H1 (cell line): ENCODE measurements at places on chromosomes 3 and 15. TPM values are rescaled to one million over a fixed set of nuclear protein-coding genes. Genes with fewer than 3 reads are reported as not detected.

DNA sequence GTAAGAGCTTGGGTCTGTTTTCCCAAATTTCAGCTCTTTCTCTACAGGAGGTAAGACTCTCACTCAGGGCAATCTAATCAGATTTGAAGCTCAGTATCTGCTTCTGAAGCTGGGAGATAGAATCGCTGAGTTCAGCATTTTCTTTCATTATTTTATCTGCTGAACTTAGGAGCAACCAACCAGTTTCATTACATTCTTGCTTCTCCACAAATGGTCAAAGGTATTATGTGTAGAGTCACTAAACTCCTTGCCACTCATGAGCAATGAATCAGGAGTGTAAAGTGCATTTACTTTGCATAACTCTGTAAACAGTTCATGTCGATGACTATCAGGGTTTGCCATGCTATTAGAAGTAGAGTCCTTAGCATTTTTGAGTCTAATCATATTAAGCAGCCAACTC is 249.4 kb downstream of the CHL1 start:
- no peak overlapping the region for H3K27ac ChIP-seq
- no peak overlapping the region for H3K4me3 ChIP-seq
- H3K4me1 ChIP-seq = peaks cover 7% of the 10 kb centered on the region; the same call in 1 of the 2 replicates

- H3K27ac ChIP-seq = no peak overlapping the region
- DNase-seq = peak; percentile 87
- no peaks in the 10 kb centered on the region for H3K36me3 ChIP-seq
- H3K4me3 ChIP-seq = no peak overlapping the region
Measured at GRCh38 chr3:126522363-126522788, 1.6 kb upstream of the CHST13 start.

The GOLGA8J gene
- total RNA-seq = not detected in 2 replicates

The LPCAT4 gene
- total RNA-seq = 69.3 and 72.4 TPM in 2 replicates

The CNTN4 gene
- total RNA-seq = 2.2 and 3.3 TPM in 2 replicates

DNA sequence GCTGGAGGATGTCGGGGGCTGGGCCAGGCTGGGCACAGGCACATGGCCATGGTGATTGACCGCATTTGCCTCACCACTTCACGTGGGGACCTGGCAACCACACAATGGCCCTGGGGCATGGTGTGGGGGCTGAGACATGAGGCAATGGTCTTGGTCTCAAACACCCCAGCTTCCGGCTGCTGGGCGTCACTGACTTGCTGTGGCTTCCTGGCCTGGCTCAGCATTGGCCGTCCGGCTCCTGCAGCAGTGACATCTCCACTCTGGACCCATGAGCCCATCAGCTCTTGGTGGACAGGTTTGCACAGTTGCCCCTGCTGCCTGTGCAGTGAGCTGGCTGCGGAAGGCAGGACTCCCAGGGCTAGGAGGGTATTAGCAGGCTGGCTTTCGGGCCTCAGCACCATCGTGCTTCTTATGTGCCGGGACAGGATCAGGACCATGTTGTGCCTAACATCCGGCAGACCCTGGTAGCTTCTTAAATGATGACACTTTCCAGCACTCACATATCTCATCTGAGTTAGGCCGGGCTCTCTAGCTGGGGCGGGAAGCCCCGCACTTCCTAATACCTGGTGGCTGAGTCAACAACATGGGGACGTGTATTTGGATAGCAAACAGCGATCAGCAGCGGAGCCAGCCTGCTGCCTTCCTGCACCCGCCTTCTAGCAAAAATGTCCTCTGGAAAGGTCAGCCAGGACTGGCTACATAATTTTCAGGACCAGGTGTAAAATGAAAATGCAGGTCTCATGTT is 34.1 kb downstream of the ZNF710 start:
- H3K27ac ChIP-seq = no peak overlapping the region
- H3K27me3 ChIP-seq = no peaks in the 10 kb centered on the region
- H3K36me3 ChIP-seq = no peaks in the 10 kb centered on the region
- peaks cover 29% of the 10 kb centered on the region; the same call in 1 of the 2 replicates for H3K4me1 ChIP-seq
- no peak for DNase-seq

DNA sequence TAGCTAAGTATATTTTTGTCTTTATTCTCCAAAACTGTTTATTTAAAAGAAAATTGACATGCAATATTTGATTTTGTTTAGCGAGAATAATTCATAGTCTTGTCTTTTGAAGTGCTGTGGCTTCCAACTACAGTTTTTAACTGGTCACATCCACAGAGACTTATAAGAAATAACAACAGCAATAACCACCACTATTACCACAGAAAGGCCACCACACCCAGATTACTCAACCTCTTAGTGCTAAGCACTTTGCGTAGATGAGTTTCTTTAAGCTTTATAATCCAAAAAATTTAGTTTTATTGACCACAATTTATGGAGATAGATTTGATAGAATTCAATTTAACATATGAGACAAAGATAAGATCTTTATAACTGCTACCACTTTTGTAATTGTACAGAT is 468.4 kb upstream of the UBE2E2 start:
- H3K4me3 ChIP-seq = no peak overlapping the region
- DNase-seq = no peak
- no peaks in the 10 kb centered on the region for H3K36me3 ChIP-seq
- no peak overlapping the region for H3K27ac ChIP-seq

- no peak overlapping the region for H3K4me3 ChIP-seq
- no peak overlapping the region for H3K27ac ChIP-seq
- DNase-seq = no peak
Measured at GRCh38 chr3:45034612-45035252, 8.6 kb downstream of the CLEC3B start.

The TMEM207 gene
- not detected in 2 replicates for total RNA-seq

- H3K4me3 ChIP-seq = no peak overlapping the region
- H3K27me3 ChIP-seq = no peaks in the 10 kb centered on the region
- H3K36me3 ChIP-seq = no peaks in the 10 kb centered on the region
- no peak for DNase-seq
- H3K4me1 ChIP-seq = no peaks in the 10 kb centered on the region
Measured at GRCh38 chr3:187978433-187979011, 175.4 kb upstream of the LPP start.

DNA sequence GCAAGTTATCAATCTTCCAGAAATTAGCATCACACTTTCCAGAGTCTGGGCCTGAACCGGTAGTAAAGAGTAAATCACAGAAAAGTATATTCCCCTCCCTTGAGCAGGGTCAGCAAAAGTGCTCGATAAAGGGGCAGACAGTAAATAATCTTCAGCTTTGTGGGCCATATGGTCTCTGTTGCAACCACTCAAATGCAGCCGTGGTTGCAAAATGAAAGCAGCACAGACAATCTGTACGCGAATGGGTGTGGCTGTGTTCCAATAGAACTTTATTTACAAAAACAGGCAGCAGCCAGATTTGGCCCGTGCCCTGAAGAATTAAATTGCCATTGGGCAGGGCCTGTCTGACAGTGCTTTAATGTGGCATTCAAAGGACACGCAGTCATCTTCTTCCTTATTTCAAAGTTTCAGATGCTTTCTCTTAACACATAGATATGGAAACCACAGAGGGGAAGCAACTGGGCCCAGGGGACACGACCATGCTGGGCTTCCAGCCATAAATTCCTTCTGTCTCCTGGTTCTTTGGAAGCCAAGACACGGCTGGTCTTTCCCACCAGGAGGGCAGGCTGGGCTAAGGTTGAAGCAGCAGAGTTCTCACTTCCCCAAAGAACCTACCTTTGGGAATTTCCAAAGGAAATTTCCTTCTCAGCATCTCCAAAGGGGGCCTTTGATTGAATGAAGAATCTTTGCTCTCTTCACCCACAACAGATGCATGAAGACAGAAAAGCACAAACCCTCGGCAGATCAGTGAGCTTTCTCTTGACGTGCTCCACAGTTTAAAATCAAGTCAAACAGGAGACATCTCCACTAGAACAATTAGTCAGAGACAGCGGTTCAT is 489.8 kb upstream of the PROK2 start:
- no peak overlapping the region for H3K4me3 ChIP-seq
- no peak overlapping the region for H3K27ac ChIP-seq
- no peaks in the 10 kb centered on the region for H3K36me3 ChIP-seq
- DNase-seq = no peak
- H3K27me3 ChIP-seq = no peaks in the 10 kb centered on the region
- H3K4me1 ChIP-seq = peaks cover 4% of the 10 kb centered on the region

- H3K4me3 ChIP-seq = peak overlapping the region; percentile 92
- no peak for DNase-seq
- H3K4me1 ChIP-seq = peaks cover 47% of the 10 kb centered on the region
- peaks cover 3% of the 10 kb centered on the region; the same call in 1 of the 2 replicates for H3K27me3 ChIP-seq
Measured at GRCh38 chr15:63042877-63043334, 359 bp downstream of the TPM1 start.

The CLCN2 gene
- total RNA-seq = 11.8 and 13.7 TPM in 2 replicates

- H3K4me1 ChIP-seq = no peaks in the 10 kb centered on the region; the same call in 1 of the 2 replicates
- no peak for DNase-seq
- H3K27ac ChIP-seq = peak overlapping the region; percentile 53
- H3K36me3 ChIP-seq = no peaks in the 10 kb centered on the region
- no peaks in the 10 kb centered on the region for H3K27me3 ChIP-seq
- H3K4me3 ChIP-seq = peak overlapping the region; percentile 35; the same call in 1 of the 2 replicates
Measured at GRCh38 chr3:100209948-100210771, 50.6 kb upstream of the TBC1D23 start.

The PARP16 gene
- total RNA-seq = 3.7 and 5.0 TPM in 2 replicates

DNA sequence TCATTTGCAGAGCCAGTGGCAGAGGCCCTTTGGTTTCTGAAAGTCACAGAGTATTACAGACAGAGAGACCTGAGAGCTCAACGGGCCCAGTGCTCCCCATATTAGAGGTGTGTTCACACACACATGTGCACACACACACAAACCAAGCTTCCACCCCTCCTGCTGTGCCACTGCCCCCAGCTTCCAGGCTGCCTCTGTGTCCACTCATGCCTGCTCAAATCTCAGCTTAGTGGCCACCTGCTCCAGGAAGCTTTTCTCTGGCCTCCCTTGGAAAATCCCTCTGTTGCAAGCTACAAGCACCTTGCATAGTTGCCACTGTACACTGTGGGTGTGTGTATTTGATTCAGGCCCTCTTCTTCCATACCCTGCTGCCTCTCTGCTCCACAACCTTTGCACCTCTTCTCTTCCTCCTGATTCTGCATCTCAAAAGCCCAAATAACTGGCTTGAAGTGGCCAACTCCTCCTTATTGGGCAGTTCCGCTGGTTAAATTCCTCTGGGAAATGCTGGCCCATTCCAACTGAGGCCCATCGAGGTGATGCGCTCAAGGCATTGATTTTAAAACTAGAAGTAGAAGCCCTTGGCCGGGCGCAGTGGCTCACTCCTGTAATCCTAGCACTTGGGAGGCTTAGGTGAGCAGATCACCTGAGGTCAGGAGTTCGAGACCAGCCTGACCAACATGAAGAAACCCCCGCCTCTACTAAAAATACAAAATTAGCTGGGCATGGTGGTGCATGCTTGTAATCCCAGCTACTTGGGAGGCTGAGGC is 23.0 kb downstream of the MESD start:
- H3K4me1 ChIP-seq = peaks cover 28% of the 10 kb centered on the region
- H3K36me3 ChIP-seq = no peaks in the 10 kb centered on the region
- H3K27me3 ChIP-seq = no peaks in the 10 kb centered on the region

GRCh38 chr15:62164396-62165103 is 535 bp downstream of the C2CD4B start:
- DNase-seq = peak; percentile 76
- peak overlapping the region; percentile 38 for H3K4me3 ChIP-seq
- H3K27me3 ChIP-seq = peaks cover 34% of the 10 kb centered on the region
- H3K4me1 ChIP-seq = peaks cover 2% of the 10 kb centered on the region; the same call in 1 of the 2 replicates
- no peaks in the 10 kb centered on the region for H3K36me3 ChIP-seq

DNA sequence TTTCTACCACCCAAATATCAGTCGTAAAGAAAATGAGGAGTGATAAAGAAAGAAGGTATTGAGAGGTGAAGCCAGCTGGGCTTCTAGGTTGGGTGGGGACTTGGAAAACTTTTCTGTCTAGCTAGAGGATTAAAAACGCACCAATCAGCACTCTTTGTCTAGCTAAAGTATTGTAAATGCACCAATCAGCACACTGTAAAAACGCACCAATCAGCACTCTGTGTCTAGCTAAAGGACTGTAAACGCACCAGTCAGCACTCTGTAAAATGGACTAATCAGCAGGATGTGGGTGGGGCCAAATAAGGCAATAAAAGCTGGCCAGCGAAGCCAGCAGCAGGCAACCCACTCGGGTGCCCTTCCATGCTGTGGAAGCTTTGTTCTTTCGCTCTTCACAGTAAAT is 13.0 kb upstream of the IQGAP1 start:
- H3K4me1 ChIP-seq = no peaks in the 10 kb centered on the region
- no peak for DNase-seq
- H3K36me3 ChIP-seq = no peaks in the 10 kb centered on the region

DNA sequence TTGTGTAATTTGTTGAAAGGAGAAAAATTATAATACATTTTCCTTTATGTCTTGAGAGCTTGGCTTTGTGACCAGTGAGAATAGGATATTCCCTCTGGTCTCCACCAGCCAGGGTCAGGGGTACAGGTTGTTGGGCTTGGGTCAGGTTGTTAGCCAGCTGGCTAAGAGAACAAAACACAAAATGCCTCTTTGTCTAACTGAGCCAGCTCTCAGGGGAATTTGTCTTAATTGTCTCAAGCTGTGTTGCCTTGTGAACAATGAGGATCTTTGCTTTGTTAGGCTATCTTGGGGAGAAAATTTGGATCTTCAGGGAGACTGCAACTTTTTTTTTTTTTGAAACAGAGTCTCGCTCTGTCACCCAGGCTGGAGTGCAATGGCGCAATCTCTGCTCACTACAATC is 17.7 kb upstream of the GK5 start:
- H3K27me3 ChIP-seq = no peaks in the 10 kb centered on the region
- H3K4me3 ChIP-seq = no peak overlapping the region
- no peak overlapping the region for H3K27ac ChIP-seq
- H3K4me1 ChIP-seq = no peaks in the 10 kb centered on the region
- no peaks in the 10 kb centered on the region for H3K36me3 ChIP-seq

- DNase-seq = no peak
- H3K27ac ChIP-seq = no peak overlapping the region
- no peaks in the 10 kb centered on the region for H3K4me1 ChIP-seq
- no peak overlapping the region for H3K4me3 ChIP-seq
Measured at GRCh38 chr3:10350324-10350985, 29.5 kb upstream of the SEC13 start.

- no peak overlapping the region for H3K4me3 ChIP-seq
- DNase-seq = no peak
- no peaks in the 10 kb centered on the region for H3K27me3 ChIP-seq
- no peak overlapping the region for H3K27ac ChIP-seq
- no peaks in the 10 kb centered on the region for H3K36me3 ChIP-seq
Measured at GRCh38 chr3:56064684-56065083, 403.6 kb downstream of the ERC2 start.

The DLEC1 gene
- total RNA-seq = 0.75 and 0.76 TPM in 2 replicates
